Mesenteric fat pad (tissue), 1 donor: ENCODE measurements at places on chromosomes 5 and 9.
A peak's percentile ranks its signal among the peaks of the same experiment; 100 is the strongest.

DNA sequence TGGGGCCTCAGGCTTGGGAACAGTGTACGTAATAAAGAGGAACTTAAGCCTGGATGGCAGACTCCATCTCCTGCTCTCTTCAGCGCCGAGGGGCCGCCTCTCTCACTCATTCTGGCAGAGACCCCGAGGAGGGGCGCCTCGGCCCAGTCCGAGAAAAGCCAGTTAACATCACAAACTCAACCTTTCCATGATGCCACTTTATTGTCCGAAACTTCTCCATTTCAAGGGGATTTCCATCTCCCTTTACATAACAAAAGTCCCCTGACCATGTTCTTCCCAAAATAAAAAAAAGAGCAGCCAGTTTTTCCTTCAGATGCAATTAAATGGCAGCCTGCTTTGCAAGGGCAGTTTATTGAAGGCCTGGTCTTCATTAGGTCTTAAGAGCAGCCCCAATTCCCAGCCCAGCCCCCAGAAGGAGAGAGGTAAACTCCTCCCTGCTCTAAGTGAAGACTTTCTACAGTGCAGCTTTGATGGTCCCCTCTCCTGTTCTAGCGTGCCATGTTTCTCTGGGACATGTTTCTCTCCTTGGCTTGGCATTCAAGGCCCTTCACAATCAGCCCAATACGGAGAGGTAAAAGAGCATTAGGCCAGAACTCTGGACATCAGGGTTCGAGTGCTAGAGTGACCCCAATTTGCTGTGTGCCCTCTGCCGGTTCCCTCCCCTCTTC, 19.5 kb upstream of the RAB14 start:
- no peak for DNase-seq

DNA sequence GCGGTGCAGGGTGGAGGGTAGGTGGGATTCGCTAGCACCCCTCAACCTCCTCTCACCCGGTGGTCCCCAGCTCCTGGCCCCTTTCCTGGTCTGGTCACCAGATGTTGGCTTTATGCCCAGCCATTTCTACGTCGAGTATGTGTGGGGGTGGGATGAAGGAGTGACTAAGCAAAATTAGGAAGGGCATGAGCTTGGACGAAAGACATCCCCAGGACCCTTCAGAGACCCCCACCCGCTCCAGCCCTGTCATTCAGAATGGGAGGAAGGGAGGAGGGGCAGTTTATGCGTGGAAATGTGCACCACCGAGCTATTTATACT, 742 bp downstream of the BHMT2 start:
- DNase-seq: no peak

DNA sequence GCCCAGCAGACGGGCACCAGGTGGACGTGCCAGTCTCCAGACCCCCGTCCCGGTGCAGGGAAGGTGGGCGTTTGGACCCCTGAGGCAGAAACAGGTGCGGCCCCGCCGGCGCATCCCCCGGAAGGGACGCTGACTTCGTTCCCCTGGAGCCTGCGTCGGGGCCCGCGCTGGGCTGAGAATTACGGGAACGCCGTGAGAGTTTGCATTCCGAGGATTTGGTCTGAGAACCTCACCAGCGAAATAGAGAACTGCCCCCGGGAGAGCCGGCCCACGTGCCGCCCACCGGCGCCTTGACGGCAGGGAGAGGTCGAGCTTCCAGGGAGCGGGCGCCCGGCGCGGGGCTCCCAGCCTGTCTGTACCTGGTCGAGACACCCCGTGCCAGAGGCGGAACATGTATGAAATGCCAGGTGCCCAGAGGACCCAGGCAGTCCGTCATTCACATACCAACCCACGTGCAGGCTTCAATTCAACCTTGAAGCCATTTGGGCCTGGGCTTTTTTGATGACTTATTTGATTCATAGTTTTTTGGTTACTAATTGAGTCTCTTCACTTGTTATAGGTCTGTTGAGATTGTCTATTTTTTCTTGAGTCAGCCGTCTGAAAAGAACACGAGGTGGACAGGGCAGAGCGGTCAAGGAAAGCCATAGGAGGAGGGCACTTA, 877 bp upstream of the CAMSAP1 start:
- DNase-seq: peak; percentile 90

- peak; percentile 18 for DNase-seq
Measured at GRCh38 chr9:98374385-98375051, 119.1 kb upstream of the TBC1D2 start.

DNA sequence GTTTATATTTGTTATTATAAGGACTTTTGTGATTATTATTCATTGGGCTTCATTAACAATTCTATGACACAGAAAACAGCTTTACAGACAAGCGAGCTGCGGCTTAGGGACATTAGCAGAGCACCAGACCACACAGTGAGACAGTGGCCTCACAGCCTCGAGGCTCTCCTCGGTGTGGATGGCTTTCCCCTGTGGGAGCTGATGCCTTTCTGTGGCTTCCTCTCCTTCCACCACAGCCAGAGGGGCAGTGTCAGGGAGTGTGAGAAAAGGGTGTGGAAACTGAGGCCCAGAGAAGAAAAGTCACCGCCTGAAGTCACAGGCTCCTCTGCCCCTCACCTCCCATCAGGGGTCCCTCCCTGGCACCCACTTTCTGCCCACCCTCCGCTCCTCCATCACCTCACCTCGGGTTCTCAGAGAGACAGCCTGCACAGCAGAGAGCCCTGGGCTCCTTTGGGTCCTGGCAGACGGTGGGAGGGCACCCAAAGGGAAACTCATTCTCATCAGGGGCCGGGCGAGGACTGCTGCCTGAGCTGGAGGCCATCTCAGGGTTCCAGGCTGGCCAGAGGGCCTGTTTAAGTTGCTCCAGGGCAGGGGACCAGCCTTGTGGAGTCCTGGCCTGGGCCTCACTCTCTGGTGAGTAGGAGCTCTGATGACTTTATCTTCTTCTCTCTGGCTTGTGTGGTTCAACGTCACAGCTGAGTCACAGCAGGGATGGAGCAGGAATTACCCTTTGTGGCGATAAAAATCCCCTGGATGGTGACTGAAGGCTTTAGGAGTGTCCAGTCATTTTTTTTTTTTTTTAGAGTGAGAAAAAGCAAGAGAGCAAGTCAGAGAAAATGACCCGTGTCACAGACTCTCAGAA, 830 bp downstream of the TRAF1 start:
- no peak for DNase-seq

GRCh38 chr5:158544388-158545339, 555.1 kb downstream of the EBF1 start:
- DNase-seq: no peak

DNA sequence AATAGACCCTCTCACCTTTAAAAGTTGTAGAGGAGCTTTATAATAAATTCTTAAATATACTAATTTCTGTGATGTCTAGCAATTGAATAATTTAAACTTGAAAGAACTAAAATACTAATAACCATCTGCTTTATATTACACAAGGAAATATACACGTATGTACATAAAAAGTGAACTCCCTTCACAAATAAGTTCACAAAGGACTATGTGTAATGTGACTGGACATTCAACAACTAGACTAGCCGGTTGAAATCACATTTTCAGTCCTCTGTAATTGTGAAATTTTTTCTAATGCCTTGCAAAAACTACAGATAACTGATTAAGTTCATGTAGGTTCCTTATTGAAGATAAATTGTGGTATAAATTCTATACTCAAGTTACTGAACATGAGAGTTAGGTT, 11.6 kb downstream of the NSA2 start:
- no peak for DNase-seq

- DNase-seq: no peak
Measured at GRCh38 chr9:136225748-136226679, 19.6 kb downstream of the QSOX2 start.

- DNase-seq: peak; percentile 68
Measured at GRCh38 chr9:33375841-33376321, 26.5 kb downstream of the AQP7 start.

GRCh38 chr5:151270599-151270998, 17.6 kb downstream of the GM2A start:
- no peak for DNase-seq

GRCh38 chr9:77705636-77706035, 57.5 kb upstream of the GNA14 start:
- DNase-seq: no peak

GRCh38 chr5:143405063-143405848, 1.8 kb upstream of the NR3C1 start:
- peak; percentile 96 for DNase-seq

DNA sequence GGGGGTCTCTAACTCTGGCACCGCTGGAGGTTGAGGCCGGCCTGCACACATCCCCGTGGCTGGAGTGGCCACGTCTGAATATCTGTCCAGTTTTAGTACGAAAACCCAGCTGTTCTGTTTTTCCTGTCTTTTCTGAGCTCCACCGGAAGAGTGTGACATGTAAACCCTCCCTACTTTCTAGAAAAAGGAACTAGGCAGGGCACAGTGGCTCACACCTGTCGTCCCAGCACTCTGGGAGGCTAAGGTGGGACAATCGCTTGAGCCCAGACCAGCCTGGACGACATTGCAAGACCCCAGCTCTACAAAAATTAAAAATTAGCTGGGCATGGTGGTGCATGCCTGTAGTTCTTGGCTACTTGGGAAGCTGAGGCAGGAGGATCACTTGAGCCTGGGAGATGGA, 8.2 kb upstream of the PHYKPL start:
- DNase-seq: no peak

- no peak for DNase-seq
Measured at GRCh38 chr5:138990986-138991590, 116.0 kb upstream of the LRRTM2 start.

DNA sequence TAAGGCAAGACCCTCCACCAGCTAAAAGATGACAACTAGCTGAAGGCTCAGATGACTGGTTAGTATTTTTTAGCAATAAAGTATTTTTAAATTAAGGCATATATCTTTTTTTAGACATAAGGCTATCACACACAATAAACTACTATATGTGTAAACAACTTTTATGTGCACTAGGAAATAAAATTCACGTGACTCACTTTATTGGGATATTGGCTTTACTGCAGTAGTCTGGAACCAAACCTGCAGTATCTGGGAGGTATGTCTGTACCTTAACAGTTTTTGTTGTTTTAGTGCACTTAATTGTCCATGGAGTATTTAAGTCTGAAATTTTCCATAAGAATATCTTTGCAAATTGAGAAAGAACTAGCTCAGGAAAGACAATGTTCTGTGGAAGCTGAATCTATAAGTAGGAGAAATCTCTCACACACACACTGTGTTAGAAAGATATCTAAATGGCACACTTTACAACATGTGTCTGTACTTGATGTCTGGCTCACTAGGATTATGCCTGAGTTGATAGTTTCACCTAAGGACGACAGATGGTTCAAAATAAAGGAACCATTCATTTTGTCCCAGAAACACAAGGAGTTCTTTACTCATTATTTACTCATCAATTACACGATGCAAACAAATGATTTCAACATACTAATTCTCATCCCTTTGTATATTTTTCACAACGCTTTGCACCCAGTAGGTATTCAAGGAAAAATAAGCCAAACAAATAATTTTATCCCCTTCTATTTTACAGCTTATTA, 4.6 kb downstream of the RAPGEF6 start:
- DNase-seq: no peak

DNA sequence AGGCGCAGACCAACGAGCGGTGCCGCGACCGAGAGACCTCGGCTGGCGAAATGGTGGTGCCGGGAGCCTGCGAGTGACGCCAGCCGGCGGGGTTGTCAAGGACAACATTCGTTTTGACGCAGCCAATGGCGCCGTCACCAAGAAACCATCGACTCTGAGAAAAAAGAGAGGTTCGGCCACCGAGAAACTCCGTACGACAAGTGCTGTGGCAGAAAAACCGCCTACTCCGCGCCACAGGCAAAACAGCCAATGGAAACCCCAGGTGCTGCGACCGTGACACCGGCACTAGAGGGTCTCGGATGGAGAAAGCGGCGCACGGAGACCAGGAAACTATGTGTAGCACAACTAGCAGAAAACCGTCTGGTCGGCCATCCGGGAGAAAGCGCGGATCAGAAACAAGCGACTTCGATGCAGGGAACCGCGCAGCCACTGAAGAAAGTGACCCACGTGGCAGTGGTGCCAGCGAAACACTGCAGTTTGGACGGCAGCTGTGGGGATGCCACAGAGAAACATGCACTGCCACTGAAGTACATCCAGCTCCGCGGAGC, 88.8 kb downstream of the ANXA2R start:
- DNase-seq: no peak

- peak; percentile 71 for DNase-seq
Measured at GRCh38 chr9:93089481-93089991, 6.5 kb upstream of the CARD19 start.

DNA sequence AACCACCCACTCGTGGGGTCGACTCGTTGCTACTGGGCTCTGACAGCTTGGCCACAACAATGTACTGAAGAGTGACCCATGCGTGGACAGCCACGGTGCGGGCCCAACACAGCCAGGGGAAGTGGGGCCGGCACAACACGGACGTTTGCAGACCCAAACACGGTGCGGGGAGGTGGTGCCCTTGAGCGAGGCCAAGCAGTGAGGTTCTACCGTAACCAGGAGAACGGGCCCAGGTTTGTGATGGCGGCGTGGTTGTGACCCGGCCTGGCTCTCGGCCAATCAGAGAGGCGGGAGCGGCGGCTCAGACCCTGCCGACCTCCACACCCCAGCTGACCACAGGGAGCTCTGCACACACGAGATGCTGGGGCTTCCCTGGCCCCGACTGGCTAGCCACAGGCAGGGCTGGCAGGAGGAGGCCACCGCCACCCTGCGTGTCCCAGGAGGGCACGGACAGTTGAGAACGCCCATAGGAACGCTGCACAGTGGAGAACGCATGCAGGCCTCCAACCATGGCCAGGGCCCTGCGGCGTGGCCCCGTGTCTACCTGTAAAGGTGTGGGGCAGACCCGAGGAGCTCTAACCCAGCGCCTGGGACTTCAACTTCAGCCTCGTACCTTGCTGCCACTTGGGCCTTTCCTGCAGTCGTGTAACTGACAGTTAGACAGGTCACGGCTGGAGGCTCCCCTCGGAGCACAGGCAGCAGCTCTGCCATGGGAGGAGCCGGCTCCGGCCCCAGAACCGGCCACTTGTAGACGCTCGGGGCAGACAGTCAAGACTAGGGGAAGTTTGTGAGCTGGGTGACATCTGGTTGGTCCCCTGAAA, 13.7 kb downstream of the BRD3 start:
- no peak for DNase-seq

- no peak for DNase-seq
Measured at GRCh38 chr9:117777823-117778222, 73.6 kb downstream of the TLR4 start.

DNA sequence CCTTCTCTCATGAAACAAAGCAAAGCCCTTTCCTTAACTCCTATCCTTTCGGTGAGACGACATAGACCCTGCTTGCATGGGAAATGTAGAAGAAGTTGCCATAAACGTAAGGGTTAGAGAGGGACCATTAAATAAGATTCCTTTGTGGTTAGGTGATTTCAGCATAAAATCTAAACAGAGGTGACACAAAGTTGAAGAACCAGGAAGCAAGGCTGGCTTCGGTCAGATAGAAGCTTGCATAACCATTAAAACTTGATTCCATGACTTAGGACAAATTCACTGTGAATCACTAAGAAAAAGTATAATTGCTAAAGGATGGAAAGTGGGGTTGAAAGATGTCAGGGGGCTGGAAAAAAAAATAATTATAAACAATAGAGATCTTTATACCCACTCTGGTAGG, 30.9 kb upstream of the ABLIM3 start:
- DNase-seq: no peak
